NCI-H2081 (cell line): ENCODE measurements at places on chromosomes 16 and 17.
A peak's percentile ranks its signal among the peaks of the same experiment; 100 is the strongest.

- no peak for DNase-seq
Observed at GRCh38 chr17:77508047-77508715, 367.4 kb downstream of the SEC14L1 start.

GRCh38 chr17:70084476-70084875 is 9.5 kb downstream of the KCNJ16 start:
- DNase-seq = no peak

- no peak for DNase-seq
Observed at GRCh38 chr16:46568472-46569230, 52.5 kb downstream of the SHCBP1 start.

DNA sequence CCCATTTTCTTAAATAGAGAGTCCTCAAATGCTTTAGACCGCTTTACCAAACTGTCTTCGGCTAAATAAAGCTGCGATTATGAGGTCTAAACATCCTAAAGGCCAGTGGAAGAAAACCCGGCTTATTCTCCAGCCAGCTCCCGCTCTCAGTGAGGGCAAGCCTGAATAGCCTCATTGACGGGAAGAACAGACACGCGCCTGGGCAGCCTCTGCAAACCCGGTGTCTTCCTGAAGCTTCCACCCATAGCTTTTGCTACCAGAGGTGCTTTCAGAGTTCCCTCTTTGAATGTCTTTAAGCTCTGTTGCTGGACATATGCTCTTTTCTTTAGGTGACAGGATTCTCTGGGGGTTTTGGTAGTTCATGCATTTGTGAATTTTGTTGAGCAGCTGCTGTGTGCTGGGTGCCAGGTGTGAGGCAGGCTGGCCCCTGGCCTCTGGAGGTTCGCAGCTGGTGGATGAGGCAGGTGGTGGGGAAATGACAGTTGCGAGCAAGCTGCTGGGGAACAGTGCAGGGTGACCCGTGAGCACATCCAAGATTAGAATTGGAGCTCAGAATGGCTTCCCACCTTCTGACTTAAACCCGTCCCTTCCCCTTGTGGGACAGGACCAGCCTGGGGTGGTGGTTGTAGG is 44.7 kb downstream of the CRISPLD2 start:
- no peak for DNase-seq

GRCh38 chr17:57579245-57579644 is 165.9 kb downstream of the CCDC182 start:
- DNase-seq = no peak

- DNase-seq = no peak
Observed at GRCh38 chr16:85051067-85051581, 23.5 kb downstream of the KIAA0513 start.

DNA sequence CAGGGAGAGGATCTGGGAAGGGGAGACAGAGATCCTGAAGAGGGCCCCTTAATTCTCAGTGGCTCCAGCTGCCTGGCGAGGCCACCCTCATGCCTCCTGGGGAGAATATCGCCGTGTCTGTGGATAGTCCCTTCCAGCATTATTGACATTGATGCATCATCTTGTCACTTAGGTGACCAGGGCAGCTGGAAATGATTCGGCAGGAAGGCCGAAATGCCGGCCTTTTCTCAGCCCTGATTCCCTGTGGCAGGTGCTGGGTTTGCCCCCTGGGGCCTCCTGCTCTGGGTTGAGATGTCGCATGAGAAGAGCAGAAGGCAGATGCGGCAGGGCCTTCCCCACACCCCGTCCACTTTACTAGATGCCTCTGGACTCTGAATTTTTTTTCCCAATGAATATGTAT is 89.5 kb downstream of the RAP1GAP2 start:
- DNase-seq = peak; percentile 12

DNA sequence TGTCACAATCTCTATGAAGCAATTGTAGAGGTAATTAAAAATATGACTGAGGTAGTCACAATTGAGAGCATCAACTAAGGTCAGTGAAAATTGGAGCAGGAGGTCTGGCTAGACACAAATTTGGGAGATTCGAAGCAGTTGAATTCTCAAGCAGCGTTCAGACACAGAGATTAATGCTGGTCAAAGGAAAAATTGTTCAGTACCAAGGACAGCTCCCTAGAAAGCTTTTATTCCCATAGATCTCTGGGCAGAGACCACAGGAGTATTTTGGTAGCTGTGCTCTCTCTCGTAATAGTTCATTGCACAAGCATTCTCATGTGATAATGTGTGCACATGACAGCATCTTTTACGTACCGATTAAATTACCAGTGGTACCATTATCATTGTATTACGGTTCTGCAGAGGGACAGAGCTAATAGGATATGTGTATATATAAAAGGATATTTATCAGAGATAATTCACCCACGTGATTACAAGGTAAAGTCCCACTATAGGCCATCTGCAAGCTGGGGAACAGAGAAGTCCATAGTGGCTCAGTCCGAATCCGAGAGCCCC is 387.5 kb upstream of the HSBP1 start:
- DNase-seq = no peak

DNA sequence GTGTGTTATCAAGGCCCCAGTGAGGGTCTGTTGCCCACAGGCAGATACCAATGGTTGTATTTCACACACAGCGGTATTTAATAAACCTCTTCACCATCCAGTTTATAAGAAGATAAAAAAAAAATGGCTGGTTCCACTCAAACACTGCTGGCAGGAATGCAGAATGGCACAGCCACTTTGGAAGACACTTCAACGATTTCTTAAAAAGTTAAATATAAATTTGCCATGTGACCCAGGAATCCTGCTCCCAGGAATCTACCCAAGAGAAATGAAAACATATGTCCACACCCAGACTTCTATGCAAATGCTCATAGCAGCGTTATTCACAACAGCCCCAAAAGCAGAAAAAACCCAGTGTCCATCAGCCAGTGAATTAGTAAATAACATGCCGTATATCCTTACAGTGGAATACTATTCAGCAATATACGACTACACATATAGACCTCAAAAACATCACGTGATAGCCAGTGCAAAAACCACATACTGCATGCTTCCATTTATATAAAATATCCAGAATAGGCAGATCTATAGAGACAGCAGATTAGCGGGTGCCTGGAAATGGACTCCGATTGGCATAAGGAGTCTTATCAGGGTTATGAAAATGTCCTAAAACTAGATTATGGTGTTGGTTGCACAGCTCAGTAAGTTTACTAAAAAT is 38.7 kb downstream of the XYLT1 start:
- DNase-seq = no peak

GRCh38 chr16:67668495-67669157 is 2.0 kb downstream of the C16orf86 start:
- no peak for DNase-seq

DNA sequence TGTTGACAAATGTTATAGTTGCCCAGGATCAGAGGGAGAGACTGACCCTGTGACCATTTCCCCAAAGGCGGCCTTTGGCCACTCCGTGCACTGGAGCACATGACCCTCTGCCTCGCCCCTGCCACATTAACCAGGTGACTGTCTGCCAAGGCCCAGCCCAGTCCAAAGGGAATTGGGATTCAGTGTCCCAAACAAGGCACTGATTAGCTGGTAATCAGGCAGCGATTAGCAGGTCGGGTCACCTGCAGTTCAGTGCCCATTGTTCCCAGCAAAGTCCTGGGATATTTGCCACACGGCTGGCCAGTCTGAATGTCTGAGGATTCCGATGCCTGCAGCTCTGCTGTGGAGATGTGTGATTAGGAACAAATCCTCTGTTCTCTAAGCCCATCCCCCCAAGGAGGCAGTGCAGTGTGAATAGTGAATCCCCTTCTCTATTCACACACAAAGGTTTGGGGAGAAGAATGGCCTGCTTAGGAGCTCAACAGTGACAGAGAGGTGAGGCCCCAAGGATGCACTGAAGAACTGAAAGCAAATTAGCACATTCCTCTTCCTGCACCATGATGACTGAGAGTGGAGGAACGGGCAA is 123.1 kb upstream of the MAF start:
- DNase-seq = no peak

GRCh38 chr16:31488468-31489297 is 5.8 kb downstream of the SLC5A2 start:
- no peak for DNase-seq

GRCh38 chr16:83365166-83365565 is 442.6 kb upstream of the HSBP1 start:
- no peak for DNase-seq

GRCh38 chr17:32488604-32489180 is 1.9 kb downstream of the CDK5R1 start:
- no peak for DNase-seq

- no peak for DNase-seq
Observed at GRCh38 chr17:59441464-59442096, 110.1 kb downstream of the YPEL2 start.

DNA sequence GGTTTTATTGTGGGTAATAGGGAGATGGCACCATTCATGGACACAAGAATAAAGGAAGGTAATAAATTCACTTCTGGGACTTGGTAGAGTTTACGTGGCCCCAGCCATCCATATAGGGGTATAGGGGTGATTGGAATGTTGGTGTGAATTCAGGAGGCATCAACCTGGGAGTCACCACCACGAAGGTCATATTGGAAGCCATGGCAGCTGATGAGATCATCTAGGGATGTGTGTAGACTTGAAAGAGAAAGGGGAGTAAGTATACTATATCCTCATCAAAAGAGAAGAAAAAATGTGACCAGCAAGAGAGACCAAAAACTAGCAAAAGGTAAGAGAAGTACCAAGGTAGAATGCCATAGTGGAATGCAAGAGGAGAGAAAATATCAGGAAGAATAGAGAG is 26.6 kb upstream of the GINS3 start:
- DNase-seq = no peak

DNA sequence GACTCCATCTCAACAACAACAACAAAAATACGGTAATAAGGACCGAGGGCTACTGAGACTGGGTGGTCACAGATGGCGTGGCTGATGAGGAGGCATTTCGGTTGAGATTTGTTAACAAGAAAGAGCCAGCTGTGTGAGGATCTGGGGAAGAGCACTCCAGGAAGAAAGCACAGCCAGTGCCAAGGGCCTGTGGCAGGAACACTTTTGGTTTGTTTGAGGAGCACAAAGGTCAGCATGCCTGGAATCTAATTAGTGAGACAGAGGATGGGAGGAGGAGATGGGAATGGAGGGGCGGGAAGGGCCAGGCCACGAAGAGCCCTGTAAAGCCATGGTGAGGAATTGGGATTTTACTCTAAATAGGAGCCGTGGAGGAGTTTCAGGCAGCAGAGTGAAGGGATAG is 24.9 kb downstream of the HASPIN start:
- DNase-seq = no peak

GRCh38 chr16:62272035-62272434 is 235.8 kb upstream of the CDH8 start:
- DNase-seq = no peak

- DNase-seq = no peak
Observed at GRCh38 chr17:68489919-68490318, 22.3 kb upstream of the PRKAR1A start.

DNA sequence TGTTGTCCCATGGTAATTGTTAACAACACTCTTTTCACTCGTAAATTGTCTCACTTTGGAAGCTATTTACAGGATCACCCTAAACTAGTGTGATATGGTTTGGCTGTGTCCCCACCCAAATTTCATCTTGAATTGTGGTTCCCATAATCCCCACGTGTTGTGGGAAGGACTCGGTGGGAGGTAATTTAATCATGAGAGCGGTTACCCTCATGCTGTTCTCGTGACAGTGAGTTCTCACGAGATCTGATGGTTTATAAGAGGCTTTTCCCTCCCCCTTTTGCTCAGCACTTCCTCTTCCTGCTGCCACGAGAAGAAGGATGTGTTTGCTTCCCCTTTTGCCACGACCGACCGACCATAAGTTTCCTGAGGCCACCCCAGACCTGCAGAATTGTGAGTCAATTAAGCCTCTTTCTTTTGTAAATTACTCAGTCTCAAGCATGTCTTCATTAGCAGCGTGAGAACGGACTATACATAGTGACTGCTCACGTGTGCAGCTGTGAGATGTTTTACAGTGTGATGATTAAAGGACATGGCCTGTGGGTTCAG is 34.4 kb downstream of the DNAH3 start:
- DNase-seq = no peak

DNA sequence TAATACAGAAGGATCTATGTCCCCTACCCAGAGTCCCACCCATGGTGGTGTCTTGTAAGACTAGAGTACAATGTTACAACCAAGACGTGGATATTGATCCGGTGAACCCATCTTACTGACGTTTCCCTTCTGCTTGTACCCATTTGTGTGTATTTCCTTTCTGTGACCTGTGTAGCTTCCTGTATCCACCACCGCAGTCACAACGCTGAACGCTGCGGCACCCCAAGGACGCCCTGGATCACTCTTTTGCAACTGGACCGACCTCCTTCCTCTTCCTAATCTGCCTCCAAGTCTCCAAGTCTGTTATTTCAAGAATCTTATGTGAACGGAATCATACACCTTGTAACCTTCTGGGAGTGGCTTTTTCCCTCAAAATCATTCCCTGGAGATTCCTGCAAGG is 33.5 kb upstream of the CBX4 start:
- DNase-seq = no peak

DNA sequence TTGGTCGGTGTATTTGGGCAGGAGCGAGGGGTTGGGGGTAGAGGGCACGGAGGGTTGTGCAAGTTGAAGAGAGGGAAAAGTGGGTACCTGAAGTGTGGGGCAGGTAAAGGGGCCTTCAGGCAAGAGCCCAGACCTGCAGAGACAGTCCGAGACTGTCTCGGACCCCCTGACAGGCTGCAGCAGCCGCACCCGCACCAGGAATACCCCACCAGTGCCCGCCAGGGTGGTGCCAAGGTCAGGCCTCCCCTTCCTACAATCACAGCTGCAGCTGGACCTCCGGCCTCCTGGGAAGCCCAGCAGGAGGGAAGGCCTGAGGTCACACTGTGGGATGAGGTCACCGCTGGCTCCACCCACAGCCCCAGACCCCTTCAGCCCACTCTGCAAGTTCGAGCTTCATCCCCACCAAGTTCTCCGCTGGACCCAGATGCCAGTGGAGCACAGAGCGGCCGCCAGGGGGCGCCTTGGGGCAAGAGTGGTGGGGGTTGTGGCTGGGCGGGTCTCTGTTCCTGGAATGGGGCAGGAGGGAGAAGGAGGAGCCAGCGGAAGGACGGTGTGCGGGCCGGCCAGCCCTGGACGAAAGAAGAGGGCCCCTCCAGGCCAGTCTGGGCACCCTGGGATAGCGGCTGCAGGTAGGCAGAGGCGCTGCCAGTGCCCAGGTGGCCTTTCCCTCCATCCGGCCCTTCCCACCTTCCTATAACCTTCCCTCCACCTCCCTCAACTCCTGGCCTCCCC is at the start of gene HSD3B7:
TSS of gene HSD3B7 (plus strand) at position 539 of the 732 bp plus-strand sequence. CDS start 452 bp downstream, outside the sequence.
- peak; percentile 57 for DNase-seq

GRCh38 chr16:89442990-89443726 is 47.2 kb downstream of the ANKRD11 start:
- peak; percentile 44 for DNase-seq
